Left renal pelvis (tissue), 4 donors: ENCODE measurements at places on chromosomes 7 and 10. TPM values are rescaled to one million over a fixed set of nuclear protein-coding genes. Genes with fewer than 3 reads are reported as not detected.
A peak's percentile ranks its signal among the peaks of the same experiment; 100 is the strongest.

DNA sequence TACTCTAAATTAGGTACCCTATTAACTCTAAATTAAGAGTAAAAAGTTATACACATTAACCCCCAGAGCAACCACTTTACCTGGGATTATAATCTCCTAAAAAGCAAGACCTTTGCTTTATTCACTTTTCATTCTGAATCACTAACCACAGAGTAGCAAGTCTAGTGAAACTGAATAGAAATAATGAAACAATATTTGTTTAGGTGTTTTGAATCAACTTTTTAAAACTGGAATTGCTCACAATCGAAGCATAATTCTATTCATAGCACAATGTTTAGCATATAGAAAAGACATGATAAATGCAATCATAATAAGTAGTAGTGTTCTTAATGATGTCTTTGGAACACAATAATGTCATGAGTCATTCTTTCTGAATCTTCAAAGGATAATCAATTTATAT is 37.0 kb upstream of the CASD1 start:
- no peak for DNase-seq

DNA sequence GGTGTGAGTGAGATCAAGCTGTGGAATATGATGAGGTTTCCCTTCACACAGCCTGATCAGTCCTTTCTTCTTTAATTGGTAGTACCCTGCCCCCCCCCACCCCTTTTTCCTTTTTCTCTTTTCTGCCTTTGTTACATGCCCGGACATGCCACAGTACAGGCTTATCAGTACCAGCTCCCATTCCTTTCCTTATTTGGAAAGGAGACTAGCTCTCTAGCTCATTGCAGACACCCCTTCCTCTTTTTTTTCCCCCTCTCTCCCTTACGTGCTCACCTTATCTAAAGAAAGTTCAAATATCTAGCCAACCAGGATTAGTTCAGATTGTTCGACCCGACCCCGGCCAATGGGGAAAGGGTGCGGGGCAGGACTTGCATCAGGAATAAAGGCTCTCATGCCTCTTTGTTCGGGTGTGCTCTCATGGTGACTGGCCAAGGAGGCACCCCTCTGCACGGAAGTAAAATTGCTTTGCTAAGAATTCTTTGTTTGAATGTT is 230.4 kb downstream of the ACTR3B start:
- no peak for DNase-seq

DNA sequence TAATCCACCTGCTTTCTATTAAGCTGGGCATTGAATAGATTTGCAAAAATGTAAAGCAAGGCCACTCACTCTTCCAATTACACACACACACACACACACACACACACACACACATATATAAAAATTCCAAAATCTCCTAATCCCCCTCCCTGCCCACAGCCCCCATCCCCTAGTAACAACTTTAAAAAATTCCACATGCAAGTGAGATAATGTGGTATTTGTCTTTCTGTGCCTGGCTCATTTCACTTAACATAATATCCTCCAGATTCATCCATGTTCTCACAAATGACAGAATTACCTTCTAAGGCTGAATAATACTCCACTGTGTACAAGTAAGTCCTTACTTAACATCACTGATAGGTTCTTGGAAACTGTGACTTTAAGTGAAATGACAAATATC is 24.2 kb downstream of the SH2D4B start:
- DNase-seq, result no peak

GRCh38 chr7:34371922-34372321 is 286.1 kb upstream of the NPSR1 start:
- no peak for DNase-seq

GRCh38 chr7:11243739-11244138 is 270.1 kb downstream of the PHF14 start:
- no peak for DNase-seq

DNA sequence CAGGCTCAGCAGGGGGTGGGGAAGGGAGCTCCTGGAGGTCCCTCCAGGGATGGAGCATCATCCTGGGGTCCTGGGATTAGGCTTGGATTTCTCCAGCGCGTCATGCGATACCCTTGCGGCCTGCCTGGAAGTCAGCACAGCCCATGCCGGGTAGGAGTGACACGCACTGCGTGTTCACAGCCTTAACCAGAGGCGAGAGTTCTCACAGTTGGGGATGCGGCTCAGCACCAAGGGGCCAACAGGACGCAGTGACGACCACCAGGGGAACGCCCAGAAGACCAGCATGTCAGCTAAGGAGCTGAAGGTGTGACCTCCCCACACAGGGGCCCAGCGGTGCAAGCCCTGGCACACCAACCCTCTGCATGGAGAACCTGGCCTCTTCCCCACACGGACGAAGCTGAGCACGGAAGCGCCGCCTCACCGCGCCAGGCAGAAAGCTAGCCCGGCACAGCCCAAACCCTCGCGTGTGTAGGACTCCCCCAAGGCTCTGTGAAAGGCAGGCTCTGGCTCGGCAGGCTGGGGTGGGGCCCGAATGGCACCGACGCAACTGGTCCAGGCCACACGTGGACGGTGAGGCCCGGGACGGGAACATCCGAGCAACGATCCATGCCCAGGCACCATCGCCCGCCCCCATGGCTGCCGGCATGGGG is 198.6 kb downstream of the ELFN1 start:
- DNase-seq, result no peak

The ERVW-1 gene
- polyA plus RNA-seq, result 0.57 TPM

- no peak for DNase-seq
These were observed 4.9 kb upstream of the BLOC1S2 start for GRCh38 chr10:100291356-100291755.

DNA sequence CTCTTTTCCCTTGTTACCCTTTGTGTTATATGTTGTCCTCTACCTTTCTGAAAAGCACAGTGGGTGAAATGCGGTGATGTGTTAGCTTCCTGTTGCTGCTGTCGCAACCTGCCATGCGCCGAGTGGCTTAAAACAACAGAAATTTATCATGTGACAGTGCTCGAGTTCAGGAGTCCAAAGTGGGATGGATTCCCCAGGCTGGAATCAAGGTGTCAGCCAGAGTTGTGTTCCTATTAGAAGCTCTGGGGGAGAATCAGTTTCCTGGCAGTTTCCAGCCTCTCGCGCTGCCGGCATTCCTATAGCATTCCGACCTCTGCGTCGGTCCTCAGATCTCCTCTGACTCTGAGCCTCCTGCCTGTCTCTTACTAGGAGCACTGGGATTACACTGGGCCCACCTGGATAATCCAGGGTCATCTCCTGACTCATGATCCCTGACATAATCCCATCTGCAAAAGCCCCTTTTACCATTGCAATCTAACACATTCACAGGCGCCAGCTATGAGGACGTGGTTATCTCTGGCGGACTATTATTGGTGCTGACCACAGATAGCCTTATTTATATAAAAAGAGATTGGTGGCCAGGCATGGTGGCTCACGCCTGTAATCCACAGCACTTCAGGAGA is 207.5 kb downstream of the CUX1 start:
- DNase-seq, result no peak

GRCh38 chr10:114911801-114912469 is 26.1 kb upstream of the TRUB1 start:
- DNase-seq, result no peak

- no peak for DNase-seq
These were observed 27.1 kb upstream of the ACSL5 start for GRCh38 chr10:112346774-112347173.

DNA sequence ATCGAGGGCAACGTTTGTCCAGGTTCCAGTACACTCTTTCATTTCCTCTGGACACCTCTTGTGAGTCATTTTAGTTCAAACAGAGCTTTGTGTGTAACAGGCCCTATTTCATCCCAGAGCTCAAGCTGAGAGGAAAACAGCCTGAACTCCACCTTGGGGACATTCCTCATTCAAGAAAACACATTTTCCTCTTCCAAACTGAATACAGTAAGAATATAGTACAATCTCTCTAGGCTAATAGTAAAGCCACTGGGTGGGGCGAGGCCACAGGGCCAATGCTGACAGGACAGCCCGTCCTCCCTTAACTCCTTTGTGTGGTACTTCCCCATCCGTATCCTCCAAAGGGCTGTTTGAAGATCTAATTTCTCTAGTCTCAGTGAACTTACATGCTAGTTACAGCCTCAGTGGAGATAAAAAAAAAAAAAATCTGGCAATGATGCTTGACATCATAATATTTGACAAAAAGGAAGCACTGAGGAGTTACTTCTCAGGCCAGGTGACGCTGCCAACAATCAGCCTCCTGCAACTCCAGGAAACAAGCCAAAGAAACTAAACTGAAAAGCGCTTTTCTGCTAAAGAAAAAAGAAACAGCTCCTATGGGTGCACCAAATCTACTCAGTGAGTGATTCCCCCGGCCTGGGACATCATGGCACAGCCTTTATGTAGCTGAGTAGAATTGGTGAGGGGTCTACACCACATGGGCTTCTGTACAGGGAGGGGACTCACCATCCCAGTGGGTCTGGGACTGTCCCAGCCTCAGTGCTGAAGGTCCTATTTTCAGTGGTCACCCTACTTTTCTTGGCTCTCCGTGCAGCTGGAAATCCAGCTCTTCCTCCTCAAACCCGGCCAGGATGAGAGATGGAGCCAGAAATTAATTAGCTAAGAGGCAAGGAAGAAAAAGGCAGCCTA is 238.2 kb upstream of the NEBL start:
- peak; percentile 15 for DNase-seq

- no peak for DNase-seq
These were observed 40.0 kb downstream of the RAPGEF5 start for GRCh38 chr7:22316914-22317313.

The KEL gene
- polyA plus RNA-seq, result 3.8 TPM
